ENCODE measurements at places on chromosomes 3 and 15.

GRCh38 chr3:57805674-57806073 is 49.6 kb downstream of the SLMAP start:
- no peak for DNase-seq

- DNase-seq, result no peak
Observed at GRCh38 chr15:80482696-80483095, 78.5 kb downstream of the ARNT2 start.

DNA sequence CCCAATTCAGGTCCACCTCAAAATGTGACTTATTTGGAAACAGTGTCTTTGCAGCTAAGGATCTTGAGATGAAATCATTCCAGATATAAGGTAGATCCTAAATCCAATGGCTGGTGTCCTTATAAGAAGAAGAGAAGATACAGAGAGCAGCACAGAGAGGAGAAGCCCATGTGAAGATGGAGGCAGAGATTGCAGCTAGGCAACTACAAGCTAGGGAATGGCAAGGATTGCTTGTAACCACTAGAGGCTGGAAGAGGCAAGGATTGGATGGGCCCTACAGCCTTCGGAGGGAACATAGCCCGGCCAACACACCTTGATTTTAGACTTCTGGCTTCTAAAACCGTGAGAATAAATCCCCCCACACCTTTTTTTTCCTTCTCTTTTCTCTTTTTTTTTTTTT is 38.5 kb downstream of the SYN2 start:
- DNase-seq, result no peak

DNA sequence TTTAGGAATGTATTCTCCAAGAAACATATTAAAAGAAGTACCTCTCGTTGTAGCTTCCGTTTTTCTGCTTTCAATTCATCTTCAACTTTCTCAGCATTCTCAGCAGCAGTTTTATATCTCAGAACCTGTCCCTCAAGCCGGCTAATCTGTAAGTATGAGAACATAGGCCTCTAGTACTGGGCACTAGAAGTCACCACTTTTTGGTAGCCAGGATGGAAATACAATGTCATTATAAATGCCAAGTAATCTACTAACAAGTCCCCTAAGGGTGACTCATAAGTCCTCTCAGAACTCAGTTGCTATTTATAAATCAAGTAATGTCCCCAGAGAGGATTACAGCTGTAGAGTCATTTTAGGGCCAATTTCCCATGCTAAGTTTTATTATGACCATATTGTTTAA is 61.1 kb downstream of the MLH1 start:
- DNase-seq, result no peak

DNA sequence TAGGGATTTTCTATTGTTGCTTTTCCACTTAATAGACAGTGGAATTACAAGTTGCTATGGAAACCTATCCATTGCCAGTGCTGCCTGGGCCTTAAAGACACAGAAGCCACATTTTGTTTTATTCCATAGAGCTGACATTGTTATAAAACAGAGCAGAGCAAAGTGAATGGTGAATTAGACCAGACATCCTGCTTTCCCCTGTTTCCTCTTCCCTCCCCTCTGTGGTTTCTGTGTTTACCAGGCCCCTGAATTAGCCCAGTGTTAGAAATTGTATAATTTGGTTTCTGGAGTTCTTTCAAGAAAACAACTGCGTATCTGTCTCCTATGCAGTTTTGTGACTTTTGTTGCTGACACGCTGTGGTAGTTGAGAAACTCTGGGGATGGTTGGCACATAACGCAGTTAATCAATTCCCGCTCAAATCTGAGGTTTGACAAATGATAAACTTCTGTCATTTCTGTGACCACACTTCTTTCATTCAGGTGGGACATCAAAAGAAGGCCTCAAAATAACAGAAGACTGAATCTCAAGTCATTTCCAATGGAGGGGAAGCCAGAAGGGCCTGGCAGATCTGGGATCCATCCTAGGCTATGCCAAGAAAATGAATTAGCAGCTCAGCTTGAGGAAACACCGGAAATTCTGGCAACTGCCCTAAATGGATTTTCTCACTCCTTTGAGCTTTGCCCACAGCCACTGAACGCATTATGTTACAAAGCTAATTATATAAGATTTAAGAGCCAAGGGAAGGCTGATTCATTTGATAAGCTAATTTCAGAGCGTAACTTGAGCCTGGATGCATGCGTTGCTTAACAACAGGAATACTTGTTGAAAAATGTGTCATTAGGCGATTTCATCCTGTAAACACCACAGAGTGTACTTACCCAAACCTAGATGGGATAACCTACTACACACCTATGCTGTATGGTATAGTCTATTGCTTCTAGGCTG is 46.9 kb downstream of the NR1D2 start:
- peak; percentile 88 for DNase-seq

GRCh38 chr15:66065325-66065724 is 188.2 kb downstream of the MEGF11 start:
- no peak for DNase-seq

DNA sequence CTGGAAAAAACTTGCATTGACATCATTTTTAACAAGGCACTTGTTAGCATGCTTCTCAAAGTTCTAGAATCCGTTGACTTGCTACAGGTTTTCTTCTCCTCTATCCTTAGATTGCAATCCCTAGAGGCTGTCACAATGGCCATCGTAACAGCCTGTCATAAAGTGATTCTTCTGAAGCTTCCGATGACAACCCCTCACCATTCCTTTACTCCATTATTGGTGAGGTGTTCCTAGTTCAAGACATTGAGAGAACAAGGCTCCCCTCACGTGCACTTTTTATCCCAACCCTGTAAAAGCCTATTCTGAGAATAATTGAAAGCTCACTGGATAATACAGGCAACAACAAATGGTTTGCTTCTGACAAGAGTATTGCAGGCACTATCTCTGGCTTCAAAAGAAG is 131.4 kb downstream of the ROBO1 start:
- DNase-seq, result no peak

GRCh38 chr3:172201136-172201869 is 161.9 kb downstream of the FNDC3B start:
- no peak for DNase-seq

GRCh38 chr15:58870451-58870850 is 63.0 kb downstream of the SLTM start:
- no peak for DNase-seq

DNA sequence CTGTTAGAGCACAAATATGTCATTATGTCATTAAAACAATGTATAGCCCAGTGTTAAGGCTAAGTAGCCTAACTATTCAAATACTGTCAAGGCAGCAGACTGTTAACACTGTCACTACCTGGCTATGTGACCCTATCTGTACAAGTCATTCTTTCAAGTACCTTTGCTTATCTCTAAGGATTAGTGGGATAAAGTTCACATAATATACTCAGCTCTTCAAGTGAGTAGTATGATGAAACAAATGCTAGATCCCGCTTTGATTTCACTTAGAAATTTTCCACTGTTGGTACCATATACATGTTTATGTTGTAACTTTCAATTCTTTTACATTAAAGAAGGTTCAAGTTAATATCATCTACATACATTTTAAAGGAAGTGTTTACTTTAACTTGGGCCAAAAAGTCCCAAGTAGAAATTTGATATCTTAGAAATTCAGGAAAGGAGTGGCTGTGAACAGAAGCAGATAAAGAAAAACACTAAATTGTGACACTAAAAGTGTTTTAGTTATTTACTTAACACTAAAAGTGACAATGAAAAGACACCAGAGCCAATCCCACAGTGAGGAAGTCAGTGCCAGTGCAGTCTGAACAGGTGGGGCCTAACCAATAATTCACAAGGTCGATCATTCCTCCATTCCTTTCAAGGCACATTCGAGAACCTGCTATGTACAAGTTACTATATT is 4.8 kb upstream of the RFX7 start:
- no peak for DNase-seq

DNA sequence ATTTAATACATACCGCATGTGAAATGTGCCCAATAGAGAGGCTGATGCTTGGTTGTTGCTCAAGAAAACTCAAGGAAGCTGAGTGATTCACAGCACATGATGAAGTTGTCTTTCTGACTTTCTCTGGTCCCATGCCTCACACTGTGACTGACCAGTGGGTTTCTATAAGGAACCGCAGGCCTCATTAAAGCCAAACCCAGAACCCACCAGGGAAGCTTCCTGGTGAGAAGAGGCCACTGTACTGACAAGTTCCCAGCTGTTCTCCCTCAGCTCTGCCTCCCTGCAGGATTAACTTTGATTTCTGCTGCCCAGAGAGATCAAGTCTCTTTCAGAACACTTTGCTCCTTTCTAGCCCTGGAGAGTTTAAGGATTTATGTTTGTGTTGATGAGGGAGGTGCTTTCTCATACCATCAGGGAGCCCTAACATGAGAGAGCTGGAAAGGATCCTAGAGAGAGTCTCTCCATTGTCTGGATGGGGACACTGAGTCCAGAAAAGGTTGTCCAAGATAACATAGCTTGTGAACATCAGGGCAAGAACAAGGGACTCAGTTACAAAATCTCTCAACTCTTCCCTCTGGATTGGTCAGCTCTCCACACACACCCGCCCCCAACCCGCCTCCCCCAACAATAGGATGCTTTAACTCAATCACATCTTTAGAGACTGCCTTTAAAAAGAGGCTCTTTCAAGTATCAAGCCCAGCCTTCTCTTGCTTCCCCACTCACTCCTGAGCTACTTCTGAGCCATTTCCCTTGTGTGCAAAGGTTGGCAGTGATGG is 303.2 kb upstream of the TLE3 start:
- DNase-seq, result no peak

DNA sequence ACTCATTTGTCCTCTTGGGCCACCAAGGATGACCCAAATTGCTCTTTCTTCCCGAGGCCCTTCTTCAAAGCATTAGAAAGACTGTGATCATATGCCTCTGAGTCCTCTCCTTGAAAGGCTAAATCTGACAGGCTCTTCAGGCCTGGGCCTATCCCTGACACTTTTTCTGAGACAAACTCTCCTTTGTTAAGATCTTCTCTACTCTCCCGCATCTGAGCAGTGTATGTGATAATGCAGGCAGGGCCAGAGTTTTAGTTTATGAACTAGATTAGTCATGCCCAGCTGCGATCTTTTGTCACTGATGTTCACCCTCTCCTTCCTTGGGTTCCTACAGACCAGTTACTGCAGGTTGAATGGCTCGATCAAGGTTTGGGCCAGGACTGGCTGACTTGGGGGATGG is 39.2 kb downstream of the MASP1 start:
- no peak for DNase-seq

DNA sequence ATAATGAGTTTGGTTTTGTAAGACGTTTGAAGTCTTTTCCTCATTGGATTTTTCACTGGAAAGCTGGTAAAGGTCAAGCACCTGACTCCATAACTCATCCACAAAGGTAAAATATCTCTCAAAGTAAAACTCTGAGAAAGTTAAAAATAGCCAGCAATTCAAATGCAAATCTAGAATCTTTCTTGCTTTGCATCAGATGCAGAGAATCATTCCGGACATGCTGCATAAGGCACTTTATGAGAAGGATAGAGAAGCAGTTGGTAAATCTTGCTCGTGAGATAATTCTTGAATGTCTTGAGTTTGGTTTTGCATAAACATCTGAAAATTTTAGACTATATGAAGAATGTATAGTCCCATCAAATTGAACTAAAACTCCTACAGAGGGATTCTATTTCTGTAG is 9.1 kb downstream of the KCNMB2 start:
- no peak for DNase-seq

DNA sequence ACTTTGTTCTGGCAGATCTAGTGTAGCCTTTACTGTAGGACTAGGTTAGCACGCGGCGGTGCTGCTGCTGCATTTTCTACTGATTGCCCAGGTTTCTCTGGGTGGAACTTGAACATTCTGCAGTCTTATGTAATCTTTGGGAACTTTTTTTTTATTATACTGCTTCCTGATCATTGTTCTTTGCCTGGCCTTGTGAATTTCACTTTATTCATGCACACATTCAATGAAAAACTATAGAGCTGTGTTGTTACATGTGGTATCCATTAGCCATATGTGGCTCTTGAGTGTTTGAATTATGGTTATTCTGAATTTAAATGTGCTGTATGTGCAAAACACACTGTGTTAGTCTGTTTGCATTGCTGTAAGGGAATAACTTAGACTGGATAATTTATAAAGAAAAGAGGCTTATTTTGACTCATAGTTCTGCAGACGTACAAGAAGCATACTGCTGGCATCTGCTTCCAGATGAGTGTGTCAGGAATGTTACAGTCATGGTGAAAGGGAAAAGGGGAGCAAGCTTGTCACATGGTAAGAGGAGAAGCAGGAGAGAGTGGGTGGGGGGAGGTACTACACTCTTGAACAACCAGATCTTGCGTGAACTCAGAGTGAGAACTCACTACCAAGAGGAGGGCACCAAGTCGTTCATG is 26.5 kb downstream of the MEF2A start:
- DNase-seq, result no peak

DNA sequence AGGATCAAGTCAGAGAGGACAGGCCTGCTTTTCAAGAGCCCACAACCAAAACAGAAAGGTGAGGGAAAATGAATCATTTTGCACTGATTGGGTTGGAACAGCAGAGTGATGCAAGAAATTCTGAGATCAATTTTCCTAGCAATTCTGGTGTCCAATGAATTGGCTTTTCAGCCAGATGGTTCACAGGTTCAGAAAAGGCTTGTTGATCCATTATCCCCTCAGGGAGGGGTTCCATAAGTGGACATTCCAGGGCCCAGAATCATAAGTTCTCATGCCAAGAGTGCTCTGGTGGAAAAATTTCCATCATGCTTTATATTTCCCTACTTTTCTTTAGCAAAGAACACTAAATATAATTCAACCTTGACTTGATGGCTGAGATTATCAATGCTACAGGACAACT is 16.2 kb downstream of the RBP2 start:
- no peak for DNase-seq

DNA sequence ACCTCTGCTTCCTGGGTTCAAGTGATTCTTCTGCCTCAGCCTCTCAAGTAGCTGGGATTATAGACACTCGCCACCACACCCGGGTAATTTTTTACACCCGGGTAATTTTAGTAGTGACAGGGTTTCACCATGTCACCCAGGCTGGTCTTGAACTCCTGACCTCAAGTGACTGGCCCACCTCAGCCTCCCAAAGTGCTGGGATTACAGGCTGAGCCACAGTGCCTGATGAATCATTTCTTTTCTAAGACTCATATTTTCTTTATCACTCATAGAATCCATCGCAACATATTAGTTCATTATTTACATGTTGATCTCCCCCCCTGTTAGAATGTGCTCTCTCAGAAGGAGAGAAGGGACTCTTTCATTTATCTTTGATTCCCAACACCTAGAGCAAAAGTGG is 109.5 kb upstream of the PTPRG start:
- no peak for DNase-seq

GRCh38 chr3:126679831-126680666 is 24.0 kb upstream of the CHCHD6 start:
- DNase-seq, result no peak

GRCh38 chr3:12369598-12369997 is 80.7 kb downstream of the PPARG start:
- DNase-seq, result no peak

GRCh38 chr3:115380883-115381572 is 233.9 kb upstream of the ZBTB20 start:
- no peak for DNase-seq

Data from Ammon's horn (tissue), 1 donor.